ENCODE measurements at places on chromosomes 4 and X.

- H3K4me3 ChIP-seq: no peak overlapping the region
- peaks cover 14% of the 10 kb centered on the region for H3K4me1 ChIP-seq
- no peaks in the 10 kb centered on the region for H3K27me3 ChIP-seq
Measured at GRCh38 chr4:151202851-151203455, 74.0 kb upstream of the PRSS48 start.

DNA sequence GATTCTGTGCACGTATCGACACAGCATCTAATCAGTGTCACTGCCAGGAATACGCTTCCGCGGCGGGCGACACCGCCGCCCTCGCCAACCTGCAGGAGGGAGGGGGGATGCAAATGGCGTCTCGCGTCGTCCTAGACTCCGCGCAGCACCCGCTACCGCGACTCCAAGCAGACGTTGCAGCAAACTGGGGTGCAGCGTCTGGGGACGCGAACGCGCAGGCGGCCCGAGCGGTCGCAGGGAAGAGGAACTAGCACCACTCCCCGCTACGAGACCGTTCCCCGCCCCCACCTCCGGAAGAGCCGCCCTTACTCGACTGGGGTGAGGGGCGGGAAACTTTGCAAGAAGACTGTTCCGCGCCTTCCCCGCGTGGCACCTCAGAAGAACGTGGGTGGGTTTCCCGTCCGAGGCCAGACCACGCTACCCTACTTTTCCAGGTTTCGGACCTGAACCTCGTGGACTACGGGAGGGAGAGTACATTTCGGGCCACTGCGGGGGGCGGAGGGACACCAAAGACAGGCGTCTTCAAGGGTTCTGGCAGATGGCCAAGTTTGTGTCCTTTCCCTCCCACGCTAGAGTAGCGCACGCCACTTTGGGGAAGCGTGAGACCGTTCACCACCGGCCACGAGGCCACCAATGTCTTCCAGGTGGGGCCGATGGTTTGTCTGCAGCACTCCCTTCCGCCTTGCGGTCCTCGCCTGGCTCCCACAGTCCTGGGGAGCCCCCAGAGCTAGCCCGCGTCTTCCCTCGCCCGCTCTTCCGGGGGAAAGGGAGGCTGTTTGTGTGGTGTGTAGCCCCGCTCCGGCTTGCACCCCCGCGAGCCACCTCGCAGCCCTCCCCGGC lies 78.0 kb upstream of the BCOR start:
- H3K4me1 ChIP-seq: peaks cover 7% of the 10 kb centered on the region
- peak overlapping the region; percentile 46 for H3K4me3 ChIP-seq
- H3K27me3 ChIP-seq: peaks cover 19% of the 10 kb centered on the region

- peak; percentile 83 for DNase-seq
- peak within 1 kb of the TSS; percentile 48 for H3K27ac ChIP-seq
- H3K36me3 ChIP-seq: peaks cover 19% of the 10 kb centered on the region
- no peaks in the 10 kb centered on the region for H3K27me3 ChIP-seq
- peaks cover 17% of the 10 kb centered on the region for H3K4me1 ChIP-seq
Measured at GRCh38 chr4:103099691-103100392, at the start of gene BDH2. BDH2 (minus strand) TSS chr4:103099834; CDS start chr4:103096254, 3,580 bp downstream.

DNA sequence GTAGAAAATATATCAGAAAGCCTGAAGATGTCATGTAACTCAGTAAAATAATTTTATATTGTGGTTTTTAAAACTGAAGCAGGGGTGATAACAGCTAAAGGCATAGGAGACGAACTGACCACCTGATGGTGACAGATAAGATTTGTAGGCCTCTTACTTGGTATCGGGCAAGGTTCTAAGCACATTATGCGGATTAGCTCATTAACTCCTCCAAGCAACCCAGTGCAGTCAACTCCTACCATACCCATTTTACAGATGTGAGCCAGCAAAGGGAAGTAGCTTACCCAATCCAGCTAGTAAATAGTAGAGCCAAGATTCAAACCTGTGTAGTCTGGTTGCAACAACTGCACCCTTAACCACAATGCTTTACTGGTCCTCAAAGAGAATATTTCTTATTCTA lies 62.1 kb downstream of the CC2D2A start:
- H3K4me1 ChIP-seq: no peaks in the 10 kb centered on the region
- peaks cover 37% of the 10 kb centered on the region for H3K36me3 ChIP-seq
- no peak overlapping the region for H3K27ac ChIP-seq

- H3K4me1 ChIP-seq: no peaks in the 10 kb centered on the region
- no peaks in the 10 kb centered on the region for H3K36me3 ChIP-seq
- no peaks in the 10 kb centered on the region for H3K27me3 ChIP-seq
- H3K4me3 ChIP-seq: no peak overlapping the region
Measured at GRCh38 chrX:151206871-151207270, 30.5 kb downstream of the GPR50 start.

DNA sequence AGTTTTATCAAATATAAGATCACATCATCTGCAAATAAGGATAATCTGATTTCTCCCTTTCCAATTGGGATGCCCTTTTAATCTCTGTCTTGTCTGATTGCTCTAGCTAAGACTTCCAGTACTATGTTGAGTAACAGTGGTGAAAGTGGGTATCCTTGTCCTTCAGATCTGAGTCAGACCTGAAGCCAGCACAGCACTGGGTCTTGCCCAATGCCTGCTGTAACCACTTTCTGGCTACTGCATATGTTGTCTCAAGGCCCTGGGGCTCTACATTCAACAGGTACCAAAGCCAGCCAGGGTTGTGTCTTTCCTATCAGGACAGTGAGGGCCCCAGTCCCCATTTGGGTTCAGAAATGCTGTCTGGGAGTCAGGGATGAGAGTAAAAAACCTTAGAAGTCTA lies 90.3 kb downstream of the CYSLTR1 start:
- H3K4me3 ChIP-seq: no peak overlapping the region
- H3K4me1 ChIP-seq: no peaks in the 10 kb centered on the region
- no peak overlapping the region for H3K27ac ChIP-seq
- H3K27me3 ChIP-seq: no peaks in the 10 kb centered on the region
- no peak for DNase-seq
- no peaks in the 10 kb centered on the region for H3K36me3 ChIP-seq

DNA sequence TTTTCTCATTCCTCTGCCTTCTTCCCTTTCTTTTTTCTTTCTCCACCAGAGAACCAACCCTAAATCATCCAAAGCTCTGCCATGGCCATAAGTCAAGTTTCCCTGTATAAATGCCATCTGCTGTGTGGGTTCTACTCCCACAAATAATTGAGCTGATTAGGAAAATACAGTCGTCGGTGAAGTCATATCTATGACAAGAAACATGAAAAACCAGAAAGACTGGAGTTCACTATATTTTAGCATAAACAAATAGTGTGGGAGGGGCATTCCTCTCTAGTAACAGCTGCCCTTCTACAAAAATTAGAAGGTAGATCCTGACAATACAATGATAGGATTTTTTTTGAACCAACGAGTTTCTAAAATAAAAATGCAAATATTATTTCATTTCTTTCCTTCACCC lies 48.8 kb downstream of the SPOCK3 start:
- H3K27me3 ChIP-seq: no peaks in the 10 kb centered on the region
- no peak overlapping the region for H3K27ac ChIP-seq
- DNase-seq: no peak
- no peaks in the 10 kb centered on the region for H3K36me3 ChIP-seq
- no peaks in the 10 kb centered on the region for H3K4me1 ChIP-seq

DNA sequence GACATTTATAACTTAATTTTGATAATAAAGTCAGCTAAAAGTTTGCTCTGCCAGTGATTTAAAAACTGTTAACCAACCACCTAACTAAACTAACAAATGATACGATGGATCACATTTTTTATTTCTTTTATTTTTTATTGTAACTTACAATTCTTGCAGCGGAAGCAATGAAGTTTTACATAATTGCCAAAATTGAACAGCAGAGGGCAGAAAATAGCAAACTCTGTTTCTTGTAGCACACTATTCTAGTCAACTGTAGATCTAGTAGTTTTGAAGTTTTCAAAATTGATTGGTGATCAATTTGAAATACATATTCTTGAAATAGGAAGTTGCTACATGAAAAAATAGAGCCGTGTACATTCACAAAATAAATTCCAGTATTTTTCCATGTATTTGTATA lies 2.8 kb upstream of the GRIA2 start:
- H3K27ac ChIP-seq: no peak overlapping the region
- no peak for DNase-seq
- peaks cover 10% of the 10 kb centered on the region for H3K4me1 ChIP-seq
- H3K27me3 ChIP-seq: peaks cover 31% of the 10 kb centered on the region
- no peak overlapping the region for H3K4me3 ChIP-seq
- H3K36me3 ChIP-seq: no peaks in the 10 kb centered on the region

DNA sequence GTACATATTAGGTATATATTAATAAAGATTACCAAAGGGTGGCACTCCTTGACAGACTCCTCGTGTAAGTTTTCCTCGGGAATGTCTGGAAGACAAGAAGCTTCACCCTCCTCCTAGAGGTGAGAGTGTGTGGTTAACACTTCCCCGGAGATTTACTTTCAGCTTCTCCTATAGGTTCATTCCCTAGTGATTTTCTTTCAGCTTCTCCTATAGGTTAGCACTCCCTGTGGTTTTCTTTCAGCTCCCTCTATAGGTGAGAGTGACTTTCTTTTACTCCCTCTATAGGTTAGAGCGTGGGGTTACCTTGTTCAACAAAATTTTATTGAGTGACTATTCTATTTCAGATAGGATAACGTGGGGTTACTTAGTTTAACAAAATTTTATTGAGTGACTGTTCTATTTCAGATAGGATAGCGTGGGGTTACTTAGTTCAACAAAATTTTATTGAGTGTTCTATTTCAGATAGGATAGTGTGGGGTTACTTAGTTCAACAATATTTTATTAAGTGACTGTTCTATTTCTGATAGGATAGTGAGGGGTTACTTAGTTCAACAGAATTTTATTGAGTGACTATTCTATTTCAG lies 106.0 kb upstream of the PLAC1 start:
- no peak overlapping the region for H3K27ac ChIP-seq
- H3K4me1 ChIP-seq: no peaks in the 10 kb centered on the region
- H3K27me3 ChIP-seq: no peaks in the 10 kb centered on the region
- H3K4me3 ChIP-seq: no peak overlapping the region

DNA sequence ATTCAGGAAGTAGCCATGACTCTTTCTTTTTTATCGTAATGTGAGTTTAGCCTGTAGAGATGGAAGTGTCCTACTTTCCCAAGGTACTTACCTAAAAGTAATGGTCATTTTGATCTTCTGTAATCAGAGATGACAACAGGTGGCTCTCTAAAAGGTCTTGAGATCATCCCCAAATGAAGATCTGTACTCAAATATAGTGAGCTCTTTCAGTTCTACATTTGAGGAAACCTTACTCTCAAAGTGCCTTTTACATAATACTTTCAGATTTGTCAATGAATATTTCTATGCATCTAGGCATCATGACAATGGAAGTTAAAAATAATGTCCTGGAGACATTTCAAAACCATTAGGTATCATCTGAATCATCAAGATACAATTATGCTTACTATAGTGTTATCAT lies 17.2 kb upstream of the MND1 start:
- no peaks in the 10 kb centered on the region for H3K27me3 ChIP-seq
- H3K4me1 ChIP-seq: no peaks in the 10 kb centered on the region
- H3K36me3 ChIP-seq: peaks cover 2% of the 10 kb centered on the region
- no peak overlapping the region for H3K27ac ChIP-seq
- no peak for DNase-seq

DNA sequence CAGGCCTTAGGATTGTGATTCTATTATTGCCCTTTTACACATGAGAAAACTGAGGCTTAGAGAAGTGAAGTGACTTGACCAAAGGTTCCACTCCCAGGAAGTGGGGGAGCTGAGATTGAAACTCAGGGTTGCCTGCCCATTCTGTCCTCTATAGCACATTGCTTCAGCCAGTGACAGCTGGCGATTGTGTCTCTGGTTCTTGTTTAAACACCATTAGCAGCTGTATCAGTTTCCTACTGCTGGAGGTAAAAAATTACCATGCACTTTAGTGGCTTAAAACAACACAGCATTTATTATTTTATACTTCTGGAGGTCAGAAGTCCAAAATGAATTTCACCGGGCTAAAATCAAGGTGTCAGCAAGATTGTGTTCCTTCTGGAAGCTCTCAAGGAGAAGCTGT lies 205.8 kb upstream of the MAMLD1 start:
- H3K36me3 ChIP-seq: no peaks in the 10 kb centered on the region
- H3K27ac ChIP-seq: no peak overlapping the region
- H3K4me3 ChIP-seq: no peak overlapping the region

GRCh38 chr4:23932186-23932585 lies 42.3 kb upstream of the PPARGC1A start:
- no peak overlapping the region for H3K27ac ChIP-seq
- H3K4me3 ChIP-seq: no peak overlapping the region
- no peaks in the 10 kb centered on the region for H3K36me3 ChIP-seq
- H3K4me1 ChIP-seq: peaks cover 6% of the 10 kb centered on the region
- DNase-seq: no peak

DNA sequence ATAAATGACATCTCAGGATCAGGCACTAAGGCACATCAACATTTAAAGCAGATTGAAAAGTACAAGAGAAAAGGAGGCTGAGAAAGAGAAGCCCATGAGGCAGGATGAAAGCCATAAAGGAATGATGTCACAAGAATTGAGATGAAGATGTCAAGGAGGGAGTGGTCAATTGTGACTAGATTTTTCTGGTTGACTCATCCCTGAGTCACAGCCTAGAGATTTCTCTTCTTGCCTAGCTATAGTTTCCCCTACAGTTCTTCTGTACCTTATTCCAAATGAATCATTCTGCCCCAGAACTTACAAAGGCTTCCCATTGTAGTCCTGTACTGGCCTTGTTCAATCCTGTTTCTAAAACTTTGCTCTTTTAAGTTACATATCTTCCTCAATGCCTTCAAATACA lies 3.4 kb upstream of the USP53 start:
- H3K27ac ChIP-seq: no peak overlapping the region
- no peaks in the 10 kb centered on the region for H3K27me3 ChIP-seq

- DNase-seq: peak; percentile 35
- H3K27ac ChIP-seq: peak overlapping the region; percentile 80
- no peaks in the 10 kb centered on the region for H3K36me3 ChIP-seq
- H3K27me3 ChIP-seq: no peaks in the 10 kb centered on the region
Measured at GRCh38 chr4:169207436-169208089, 63.2 kb downstream of the SH3RF1 start.

DNA sequence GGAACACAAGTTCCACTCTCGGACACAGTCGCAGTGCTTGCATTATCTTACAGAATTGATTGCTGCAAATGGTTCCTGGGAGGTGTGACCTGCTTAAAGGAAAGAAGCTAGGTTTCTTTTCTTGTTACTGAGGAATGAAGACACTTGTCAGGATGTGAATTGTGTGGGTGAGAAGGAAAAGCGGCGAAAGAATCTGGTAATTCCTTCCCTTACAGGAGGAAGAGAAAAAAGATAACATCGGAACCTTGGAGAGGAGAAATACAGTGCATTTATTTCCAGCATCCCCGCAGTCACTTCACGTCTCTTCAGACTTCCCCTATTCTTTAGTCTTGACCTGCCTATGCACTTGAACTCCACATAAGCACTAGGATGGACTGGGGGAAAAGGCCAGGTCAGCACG lies 389 bp upstream of the CCSER1 start:
- peak overlapping the region; percentile 18 for H3K4me3 ChIP-seq
- DNase-seq: no peak
- no peaks in the 10 kb centered on the region for H3K36me3 ChIP-seq
- no peak overlapping the region for H3K27ac ChIP-seq
- H3K4me1 ChIP-seq: peaks cover 7% of the 10 kb centered on the region

GRCh38 chrX:41561045-41561444 lies 113.9 kb downstream of the NYX start:
- H3K36me3 ChIP-seq: no peaks in the 10 kb centered on the region
- no peaks in the 10 kb centered on the region for H3K27me3 ChIP-seq
- no peak overlapping the region for H3K4me3 ChIP-seq
- no peak overlapping the region for H3K27ac ChIP-seq
- H3K4me1 ChIP-seq: peaks cover 2% of the 10 kb centered on the region
- no peak for DNase-seq

Measured in neuronal stem cell (in vitro differentiated cells).